ENCODE measurements at places on chromosomes 16 and 17.
A peak's percentile ranks its signal among the peaks of the same experiment; 100 is the strongest.

GRCh38 chr17:82228278-82228841, 482 bp upstream of the SLC16A3 start:
- peak; percentile 12 for DNase-seq

DNA sequence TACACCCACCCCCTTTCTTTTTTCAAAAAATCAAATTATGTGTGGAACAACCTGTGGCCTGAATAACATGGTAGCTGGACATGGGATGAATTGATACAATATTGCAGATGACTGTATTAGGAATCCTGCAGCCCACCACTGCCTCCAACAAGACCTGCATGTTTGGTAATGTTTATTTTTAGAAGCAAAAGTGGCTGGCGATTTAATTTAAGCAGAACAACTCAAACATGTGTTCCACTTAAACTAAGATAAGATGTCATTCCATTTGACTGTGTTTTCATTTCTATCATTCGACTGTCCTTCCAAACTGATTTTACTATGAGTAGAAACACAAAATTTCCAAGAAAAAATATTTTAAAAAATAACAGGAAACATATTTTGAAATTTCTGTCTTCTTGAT, 10.1 kb upstream of the DHRS7C start:
- DNase-seq: no peak

- no peak for DNase-seq
These were observed 566.0 kb upstream of the PSMD7 start for GRCh38 chr16:73730481-73731090.

DNA sequence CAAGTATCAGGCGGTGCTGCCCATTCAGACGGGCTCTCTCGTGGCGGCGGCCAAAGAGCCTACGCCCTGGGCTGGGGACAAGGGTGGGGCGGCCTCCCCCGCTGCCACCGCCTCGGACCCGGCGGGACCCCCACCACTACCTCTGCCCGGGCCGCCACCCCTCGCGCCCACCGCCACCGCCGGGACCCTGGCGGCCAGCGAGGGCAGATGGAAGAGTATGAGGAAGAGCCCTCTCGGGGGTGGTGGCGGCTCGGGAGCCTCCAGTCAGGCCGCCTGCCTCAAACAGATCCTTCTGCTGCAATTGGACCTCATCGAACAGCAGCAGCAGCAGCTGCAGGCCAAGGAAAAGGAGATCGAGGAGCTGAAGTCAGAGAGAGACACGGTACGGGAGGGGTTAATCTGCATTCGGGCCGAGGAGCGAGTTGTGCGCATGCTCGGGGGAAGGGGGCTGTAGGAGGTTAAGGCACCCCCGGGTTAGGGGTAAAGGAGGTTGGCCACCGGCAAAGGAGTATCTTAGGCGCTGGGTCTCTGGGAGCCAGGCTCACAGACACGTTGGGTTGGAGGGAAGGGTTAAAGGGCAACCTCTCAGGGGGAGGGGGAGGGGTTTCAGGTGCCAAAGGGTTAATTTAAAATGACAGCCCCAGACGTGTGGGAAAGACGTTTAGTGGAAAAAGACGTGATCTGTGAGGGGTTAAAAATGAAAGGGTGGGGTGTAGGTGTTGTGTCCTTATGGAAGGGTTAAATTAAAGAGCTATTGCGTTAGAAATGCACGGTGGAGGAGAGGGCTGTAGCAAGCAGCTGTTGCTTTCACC, 1.4 kb downstream of the MSL1 start:
- DNase-seq: peak; percentile 51

DNA sequence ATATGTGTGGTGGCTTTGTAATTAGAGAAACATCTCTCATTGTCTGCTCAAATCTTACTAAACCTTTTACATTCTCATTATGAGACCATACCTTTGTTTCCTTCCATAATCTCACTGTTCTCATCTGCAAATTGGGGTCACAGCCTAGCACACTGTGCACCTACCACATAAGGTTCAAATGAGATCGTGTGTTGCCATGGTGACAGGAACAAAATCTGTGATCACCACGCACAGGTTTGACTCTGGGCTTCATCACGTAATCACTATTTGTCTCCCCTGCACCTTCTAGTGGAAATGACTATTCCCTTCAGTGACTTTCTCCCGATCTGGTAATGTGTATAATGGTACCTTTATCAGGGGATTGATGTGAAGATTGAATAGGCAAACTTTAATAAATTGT, 26.1 kb downstream of the CDH8 start:
- DNase-seq: no peak

DNA sequence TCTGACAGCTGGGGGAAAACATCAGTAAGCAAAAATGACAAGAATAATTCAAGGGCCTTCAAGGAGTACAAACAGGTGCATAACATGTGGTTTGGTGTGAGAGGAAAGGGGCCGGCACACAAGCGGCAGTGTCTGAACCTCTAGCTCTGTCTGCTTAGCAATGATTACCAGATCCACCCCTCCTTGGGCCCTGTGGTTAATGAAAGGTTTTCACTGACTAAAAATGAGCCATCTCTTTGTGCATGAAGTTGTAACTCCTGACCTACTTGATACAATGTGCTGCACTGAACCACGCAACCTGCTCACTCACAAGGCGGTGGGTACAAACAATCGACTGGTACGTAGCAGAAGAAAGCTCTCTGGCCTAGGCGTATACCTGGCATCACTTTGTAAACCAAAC, 15.1 kb downstream of the FAM117A start:
- no peak for DNase-seq

DNA sequence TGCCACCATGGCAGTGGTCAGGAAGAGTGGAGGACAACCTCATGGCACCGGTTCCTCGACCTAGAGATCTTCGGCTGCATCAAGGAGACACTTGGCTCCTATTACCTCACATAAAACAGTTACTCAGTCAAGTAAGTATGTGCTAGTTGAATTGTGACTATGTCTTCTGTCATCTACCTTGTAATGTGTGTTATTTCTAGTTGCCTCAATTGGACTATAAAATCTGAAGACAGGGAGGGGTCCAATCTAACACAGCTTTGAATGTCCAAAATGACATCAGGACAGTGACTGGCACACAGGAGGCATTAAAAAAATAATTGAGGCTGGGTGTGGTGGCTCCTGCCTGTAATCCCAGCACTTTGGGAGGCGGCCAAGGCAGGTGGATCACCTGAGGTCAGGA, 17.2 kb downstream of the C16orf86 start:
- no peak for DNase-seq

- DNase-seq: peak; percentile 31
These were observed 139.3 kb downstream of the CDH11 start for GRCh38 chr16:64982581-64982980.

- no peak for DNase-seq
These were observed 42.3 kb downstream of the IRX3 start for GRCh38 chr16:54244061-54244886.

GRCh38 chr17:6094926-6095325, 24.7 kb downstream of the WSCD1 start:
- no peak for DNase-seq

DNA sequence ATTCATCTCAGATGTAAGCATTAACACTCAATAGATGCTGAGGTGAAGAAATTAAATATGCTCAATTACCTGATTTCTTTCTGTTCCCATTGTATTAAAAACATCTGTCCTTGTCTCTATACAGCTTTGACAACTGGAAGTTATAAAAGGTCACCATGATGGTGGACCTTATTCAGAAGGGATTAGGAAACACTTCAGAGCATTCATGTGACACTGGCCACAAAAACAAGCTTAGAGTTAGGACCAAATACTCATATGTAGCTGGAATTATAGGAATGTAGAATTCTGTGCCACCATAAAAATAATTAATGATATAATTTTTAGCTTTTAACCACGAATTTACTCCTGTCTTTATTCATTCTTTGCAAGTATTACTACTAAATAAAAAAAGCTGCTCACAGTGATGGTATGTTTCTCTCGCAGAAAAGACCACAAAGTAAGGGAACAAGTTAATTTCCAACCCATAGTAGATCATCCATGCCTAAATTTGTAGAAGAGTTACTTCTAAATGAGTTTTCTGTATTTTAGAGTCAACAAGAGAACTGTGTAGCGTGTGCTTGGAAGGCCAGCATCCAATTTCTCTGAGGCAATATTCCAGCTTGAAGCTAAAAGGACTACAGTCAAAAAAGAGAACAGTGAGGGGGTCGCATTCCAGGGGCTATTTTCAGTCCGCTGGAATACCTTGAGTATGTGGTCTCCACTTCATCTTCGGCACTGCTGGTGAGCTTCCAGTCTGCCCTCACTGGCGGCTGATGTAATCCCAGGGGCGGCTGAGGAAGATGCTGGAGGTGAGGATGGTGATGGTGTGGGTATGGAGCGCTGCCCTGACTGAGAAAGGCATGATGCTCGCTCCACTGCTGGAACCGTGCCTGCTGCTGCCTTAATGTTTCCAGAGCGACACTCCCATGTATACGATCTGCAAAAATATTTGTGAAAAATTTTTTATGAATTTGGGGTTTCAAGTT, 63.7 kb downstream of the CACNG1 start:
- DNase-seq: no peak

DNA sequence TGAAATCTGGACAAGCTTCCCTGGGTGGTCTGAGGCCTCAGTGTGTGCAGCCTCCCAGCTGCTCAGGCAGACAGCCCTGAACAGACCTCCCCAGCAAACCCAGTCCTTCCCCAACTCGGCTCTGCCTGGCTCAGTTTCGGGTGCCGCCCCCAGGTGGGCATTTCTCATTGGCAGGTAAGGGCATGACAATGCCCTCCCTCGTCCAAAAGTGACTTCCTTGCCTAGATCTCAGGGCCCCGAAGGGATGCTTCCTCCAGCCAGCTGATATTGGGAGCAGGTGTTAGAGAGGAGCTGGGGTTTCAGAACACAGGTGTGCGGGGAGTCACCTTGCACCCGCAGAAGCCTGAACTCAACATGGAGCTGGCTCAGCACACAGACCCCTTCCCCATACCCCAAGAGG, 3.8 kb upstream of the PPL start:
- DNase-seq: no peak

DNA sequence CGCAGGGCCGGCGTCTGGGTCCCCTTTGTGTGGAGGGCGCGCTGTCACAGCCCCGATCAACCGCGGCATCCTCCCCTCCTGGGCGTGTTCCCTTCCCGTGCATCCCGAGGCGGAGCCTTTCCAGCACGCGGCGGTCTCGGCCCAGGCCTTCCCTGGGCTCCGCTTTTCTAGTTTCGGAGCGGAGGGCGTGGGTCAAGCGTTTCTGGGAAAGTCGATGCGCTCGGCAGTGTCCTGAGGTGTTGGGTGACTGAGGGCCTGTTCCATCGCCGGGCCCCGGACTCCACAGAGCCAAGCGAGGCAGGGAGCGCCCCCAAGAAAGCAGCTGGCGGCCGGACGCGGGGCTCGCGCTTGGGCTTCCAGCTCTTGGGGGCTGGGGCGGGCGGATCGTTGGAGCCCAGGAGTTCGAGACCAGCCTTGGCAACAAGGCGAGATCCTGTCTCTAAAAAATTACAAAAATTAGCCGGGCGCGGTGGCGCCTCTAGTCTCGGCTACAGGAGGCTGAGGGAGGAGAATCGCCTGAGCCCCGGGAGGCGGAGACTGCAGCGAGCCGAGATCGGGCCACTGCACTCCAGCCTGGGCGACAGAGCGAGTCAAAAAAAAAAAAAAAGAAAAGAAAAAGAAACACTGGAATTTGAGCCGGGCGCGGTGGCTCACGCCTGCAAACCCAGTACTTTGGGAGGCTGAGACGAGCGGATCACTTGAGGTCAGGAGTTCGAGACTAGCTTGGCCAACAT, 806 bp downstream of the IFT140 start:
- DNase-seq: no peak

DNA sequence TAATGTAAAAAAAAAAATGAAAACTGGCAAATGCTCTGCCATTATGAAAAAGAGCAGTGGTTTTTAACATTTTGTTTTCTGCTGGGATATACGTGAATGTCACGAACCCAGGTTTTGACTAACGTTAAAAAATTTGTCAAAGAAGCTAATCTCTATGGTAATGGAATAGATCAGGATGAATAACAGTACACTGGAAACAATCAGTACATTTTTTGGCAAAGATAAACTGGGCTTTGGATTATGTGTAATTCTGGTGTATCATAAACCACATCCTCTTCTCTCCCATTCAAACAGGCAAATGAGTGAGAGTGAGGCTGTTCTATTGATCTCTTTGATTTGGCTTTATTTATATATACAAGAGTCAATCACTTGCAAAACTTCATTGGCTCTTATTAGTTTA, 207.0 kb upstream of the IRX3 start:
- DNase-seq: no peak

DNA sequence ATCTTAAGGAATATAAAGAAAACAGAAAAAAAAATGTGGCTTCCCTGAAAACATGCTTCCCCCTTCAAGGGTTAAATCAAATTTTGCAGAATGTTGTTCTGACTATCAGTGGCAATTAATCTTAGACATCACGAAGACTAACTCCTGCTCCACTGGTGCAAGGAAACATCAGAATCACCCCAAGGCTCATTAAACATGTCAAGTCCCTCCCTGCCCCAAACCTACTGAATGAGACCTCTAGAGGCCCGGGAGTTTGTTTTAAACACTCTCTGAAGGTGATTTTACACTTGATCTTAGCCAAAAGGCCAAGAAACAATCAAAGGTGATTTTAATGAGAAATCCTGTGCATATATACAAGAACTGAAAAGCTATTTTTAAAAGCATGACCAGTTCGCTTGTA, 18.3 kb downstream of the PSME3IP1 start:
- DNase-seq: no peak

DNA sequence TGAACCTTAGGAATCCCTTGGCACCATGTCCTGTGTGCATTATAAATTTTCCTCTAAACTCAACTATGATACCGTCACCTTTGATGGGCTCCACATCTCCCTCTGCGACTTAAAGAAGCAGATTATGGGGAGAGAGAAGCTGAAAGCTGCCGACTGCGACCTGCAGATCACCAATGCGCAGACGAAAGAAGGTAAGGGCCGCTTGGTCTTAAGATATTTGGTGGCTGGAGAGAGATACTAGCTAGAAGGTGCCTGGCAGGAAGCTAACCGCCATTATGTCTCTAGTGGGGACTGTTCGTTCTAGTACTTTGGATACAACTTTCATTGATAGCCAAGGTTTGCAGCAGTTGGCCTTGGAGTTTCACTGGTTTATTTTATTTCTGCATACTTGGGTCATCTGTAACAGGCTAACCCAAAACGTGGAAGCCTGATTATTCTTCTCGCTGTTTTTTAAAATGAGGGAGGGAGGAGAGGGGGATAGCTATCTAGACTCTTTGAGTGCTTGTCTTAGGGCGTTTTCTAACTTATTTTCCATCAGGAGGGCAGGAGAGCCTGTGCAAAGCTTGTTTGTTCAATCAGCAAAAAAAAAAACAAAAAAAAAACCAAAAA, 1.3 kb downstream of the RBBP6 start:
- no peak for DNase-seq

- no peak for DNase-seq
These were observed 263.1 kb upstream of the PSMD7 start for GRCh38 chr16:74033441-74033995.

DNA sequence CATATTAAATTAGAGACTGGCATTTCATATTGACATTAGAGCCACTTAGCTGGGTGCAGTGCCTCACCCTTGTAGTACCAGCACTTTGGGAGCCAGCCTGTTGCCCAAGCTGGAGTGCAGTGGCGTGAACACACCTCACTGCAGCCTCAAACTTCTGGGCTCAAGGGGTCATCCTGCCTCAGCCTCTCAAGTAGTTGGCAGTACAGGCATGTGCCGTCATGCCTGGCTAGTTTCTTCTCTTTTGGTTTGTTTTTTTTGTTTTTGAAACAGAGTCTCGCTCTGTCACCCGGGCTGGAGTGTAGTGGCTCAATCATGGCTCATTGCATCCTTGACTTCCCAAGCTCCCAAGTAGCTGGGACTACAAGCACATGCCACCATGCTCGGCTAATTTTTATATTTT, 8.7 kb downstream of the PPM1E start:
- DNase-seq: no peak

- no peak for DNase-seq
These were observed 62.5 kb downstream of the WIPI1 start for GRCh38 chr17:68394608-68395331.

GRCh38 chr17:38510421-38511149, 82.3 kb downstream of the ARHGAP23 start:
- DNase-seq: no peak

Measured in fibroblast of skin of scalp (primary cell).